ENCODE measurements at places on chromosomes 1 and 21. TPM values are rescaled to one million over a fixed set of nuclear protein-coding genes. Genes with fewer than 3 reads are reported as not detected.

GRCh38 chr1:221203224-221204054 lies 324.2 kb downstream of the HLX start:
- peak; percentile 88 for DNase-seq

GRCh38 chr1:93499075-93499474 lies 51.2 kb downstream of the FNBP1L start:
- no peak for DNase-seq

DNA sequence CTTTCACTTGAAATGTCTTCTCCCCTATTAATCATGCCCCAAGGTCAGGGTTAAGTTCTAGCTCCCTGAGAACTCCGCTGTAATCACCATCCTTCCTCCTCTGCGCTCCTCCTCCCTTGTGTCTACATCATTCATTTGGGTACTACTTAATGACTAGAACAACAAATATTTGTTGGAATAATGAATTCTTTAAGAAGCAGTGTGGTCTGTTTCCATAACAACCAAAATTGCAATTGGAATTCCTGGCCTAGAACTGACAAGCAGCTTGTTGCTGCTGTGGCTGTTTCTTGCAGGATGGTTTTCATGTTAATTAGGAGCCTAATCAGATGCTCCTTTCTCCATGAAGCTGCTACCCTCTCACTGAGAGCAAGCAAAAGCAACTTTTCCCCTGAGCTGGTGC lies 192.5 kb downstream of the ZZZ3 start:
- no peak for DNase-seq

DNA sequence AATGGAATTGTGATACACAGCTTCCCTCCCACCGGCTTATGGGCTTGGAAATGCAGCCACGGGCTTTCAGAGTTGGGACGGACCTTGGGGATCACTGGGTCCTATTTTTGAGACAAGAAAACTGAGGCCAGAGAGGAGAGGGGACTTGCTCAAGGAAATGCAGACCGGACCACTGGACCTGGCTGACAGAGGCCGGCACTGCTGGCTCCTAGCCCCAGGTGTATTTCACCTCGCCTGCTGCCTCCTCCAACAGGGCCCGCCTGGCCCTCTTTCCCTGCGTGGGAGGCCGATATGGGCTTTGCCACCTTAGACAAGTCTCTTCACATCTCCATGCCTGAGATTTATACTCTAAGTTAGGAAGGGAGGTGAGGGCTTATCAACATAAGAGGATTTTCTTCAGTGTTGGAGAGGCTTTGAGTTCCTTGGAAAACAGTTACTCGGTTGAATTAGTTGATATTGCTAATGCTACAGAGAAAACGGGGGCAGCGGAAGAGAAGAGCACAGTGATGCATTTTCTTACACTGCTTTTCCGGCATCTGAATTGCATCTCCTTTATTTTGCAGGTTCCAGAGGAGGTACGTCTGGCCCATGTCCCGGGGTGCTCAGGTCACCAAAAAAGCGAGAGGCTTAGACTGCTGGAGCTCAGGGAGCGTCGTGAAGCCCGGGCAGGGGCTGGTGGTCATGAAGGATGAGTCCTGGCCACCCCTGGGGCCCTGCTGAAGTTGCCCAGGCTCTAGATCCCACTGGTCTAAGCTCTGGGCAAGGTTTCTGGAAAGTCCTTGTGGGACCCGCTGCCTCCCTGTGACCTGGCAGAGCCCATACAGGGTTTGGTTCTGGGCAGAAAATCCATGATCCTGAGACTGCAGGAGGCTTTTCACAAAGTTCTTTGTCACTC lies 44.7 kb downstream of the CAPN2 start:
- no peak for DNase-seq

RAB3B gene
- 3.2 TPM for polyA plus RNA-seq

ANKRD35 gene
- 1.8 TPM for polyA plus RNA-seq

TIAM1 gene
- 3.0 TPM for polyA plus RNA-seq

NPPB gene
- polyA plus RNA-seq = 8.4 TPM

SLAMF9 gene
- polyA plus RNA-seq = not detected
